ENCODE measurements at places on chromosomes 11 and 22. TPM values are rescaled to one million over a fixed set of nuclear protein-coding genes. Genes with fewer than 3 reads are reported as not detected.

RASGRP2 gene
- total RNA-seq: 2.0 TPM

- H3K36me3 ChIP-seq: no peaks in the 10 kb centered on the region
- no peaks in the 10 kb centered on the region for H3K4me1 ChIP-seq
- H3K27ac ChIP-seq: no peak overlapping the region
Measured at GRCh38 chr11:75029836-75030631, 41.3 kb downstream of the NEU3 start.

DNA sequence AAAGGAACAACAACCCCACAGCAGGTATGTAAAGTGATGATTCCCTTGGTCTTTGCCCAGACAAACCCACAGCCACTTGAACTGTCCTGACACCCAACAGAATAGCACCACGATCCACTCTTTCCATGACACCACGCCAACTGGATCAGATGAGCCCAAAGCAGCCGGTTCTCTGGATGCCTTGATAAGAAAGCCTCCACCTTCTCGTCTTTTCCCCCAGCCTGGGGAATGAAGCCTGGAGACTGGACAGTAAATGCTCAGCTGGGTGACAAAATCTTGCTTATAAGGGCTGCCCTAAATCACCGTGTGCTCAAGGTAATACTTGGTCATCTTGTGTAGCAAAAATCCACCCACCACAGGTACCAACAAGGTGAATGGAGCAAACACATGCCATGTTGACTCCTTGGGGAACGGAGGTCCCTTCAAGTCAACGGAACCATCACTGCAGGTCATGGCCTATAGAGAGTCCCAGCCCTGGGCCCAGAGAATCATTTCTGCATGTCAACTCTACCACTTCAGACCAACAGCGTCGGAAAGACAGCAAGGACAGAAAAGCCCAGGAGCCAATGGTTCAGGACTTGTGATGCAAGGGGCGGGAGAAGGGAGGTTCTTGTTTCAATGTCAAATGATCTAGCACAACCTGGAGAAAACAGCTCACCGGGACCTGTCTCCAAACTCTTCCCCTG is 2.2 kb upstream of the MYO18B start:
- DNase-seq: no peak
- H3K4me3 ChIP-seq: no peak overlapping the region
- H3K27me3 ChIP-seq: no peaks in the 10 kb centered on the region

GRCh38 chr22:44002997-44003396 is 21.1 kb upstream of the PARVB start:
- no peak for DNase-seq
- no peaks in the 10 kb centered on the region for H3K27me3 ChIP-seq
- H3K36me3 ChIP-seq: peaks cover 4% of the 10 kb centered on the region
- no peaks in the 10 kb centered on the region for H3K4me1 ChIP-seq
- no peak overlapping the region for H3K27ac ChIP-seq

DNA sequence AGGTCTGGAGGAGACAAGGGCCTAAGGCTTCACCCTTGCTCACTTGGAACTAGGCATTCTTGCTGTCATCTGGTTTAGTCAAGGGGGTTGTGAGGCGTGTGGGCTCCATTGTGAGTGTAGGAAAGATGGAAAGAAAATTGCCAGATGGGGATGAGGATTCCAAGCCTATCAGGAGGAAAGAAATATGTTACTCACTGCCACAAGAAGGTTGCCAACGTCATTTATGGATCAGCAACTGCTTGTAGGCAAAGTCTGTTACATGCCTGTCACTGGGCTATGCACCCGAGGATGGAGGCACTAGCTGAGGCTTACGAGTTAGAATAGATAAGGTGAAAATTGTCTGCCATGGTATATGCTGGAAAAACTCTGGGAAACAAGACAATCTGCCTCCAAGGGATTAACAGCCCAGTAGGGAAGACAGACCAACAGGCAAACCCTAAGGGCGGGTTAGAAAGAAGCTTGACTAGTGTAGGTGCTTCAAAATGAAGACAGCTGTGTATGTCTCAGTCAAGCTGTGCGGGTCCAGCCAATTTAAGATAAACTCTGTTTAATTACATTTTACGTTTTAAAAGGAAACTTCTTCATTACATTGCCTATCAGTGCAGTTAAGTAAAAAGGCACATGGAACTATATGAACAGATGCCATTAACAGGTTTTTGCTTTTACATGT is 47.4 kb downstream of the SNX19 start:
- no peaks in the 10 kb centered on the region for H3K4me1 ChIP-seq
- H3K27me3 ChIP-seq: no peaks in the 10 kb centered on the region
- no peak for DNase-seq
- H3K4me3 ChIP-seq: no peak overlapping the region
- no peak overlapping the region for H3K27ac ChIP-seq

TCN1 gene
- total RNA-seq: not detected

MLC1 gene
- 0.37 TPM for total RNA-seq

Data from A673 (cell line).